ENCODE measurements at places on chromosomes 11 and 22. TPM values are rescaled to one million over a fixed set of nuclear protein-coding genes. Genes with fewer than 3 reads are reported as not detected.

GRCh38 chr11:125662689-125663088, 18.0 kb downstream of the ACRV1 start:
- no peaks in the 10 kb centered on the region for H3K27me3 ChIP-seq
- no peak for DNase-seq
- no peaks in the 10 kb centered on the region for H3K4me1 ChIP-seq
- no peak overlapping the region for H3K4me3 ChIP-seq

- H3K4me3 ChIP-seq, result no peak overlapping the region
- no peaks in the 10 kb centered on the region for H3K4me1 ChIP-seq
- no peaks in the 10 kb centered on the region for H3K36me3 ChIP-seq
- H3K27me3 ChIP-seq, result no peaks in the 10 kb centered on the region
Measured at GRCh38 chr11:19553683-19554333, 158.8 kb upstream of the NAV2 start.

DNA sequence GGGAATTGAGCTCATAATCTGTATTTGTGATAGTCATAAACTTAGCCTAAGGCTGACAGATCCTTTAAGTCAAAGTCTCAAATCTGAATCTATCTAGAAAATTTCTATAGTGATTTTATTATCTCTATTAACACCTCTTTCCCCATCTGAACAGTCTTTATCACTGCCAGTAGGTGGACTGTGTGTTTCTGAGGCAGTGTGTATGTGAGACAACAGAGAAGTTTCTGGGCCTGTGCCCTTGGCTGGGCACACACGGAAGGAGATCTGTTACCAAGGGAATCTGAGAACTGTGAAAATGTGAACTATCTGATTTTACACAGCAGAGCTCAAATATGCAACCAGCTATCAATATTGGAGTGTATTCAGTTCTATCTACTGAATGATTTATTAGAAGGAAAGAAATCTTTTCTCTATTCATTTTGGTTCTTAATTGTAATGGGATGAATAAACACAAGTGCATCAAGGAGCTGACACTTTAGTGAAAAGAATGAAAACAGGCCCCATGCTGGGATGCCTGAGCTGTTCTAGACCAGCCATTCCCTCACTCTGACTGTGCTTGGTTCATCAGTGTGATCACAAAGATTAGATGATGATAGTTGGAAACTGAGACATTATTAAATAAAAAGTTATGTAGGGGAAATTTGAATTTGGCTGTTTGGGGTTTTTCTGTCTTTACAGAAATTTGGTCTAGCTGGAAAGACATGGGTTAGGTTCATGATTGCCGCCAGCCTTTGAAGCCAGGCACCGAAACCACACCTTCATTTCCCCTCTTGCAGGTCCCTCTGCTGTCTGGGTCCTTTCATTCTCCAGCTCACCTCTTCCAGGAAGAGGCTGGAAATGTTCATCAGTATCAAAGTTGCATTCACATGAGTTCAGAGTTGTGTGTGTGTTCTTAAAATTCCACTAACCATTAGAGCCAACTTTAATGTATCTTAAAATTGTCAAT, 68.1 kb downstream of the LIF start:
- no peak overlapping the region for H3K27ac ChIP-seq
- no peaks in the 10 kb centered on the region for H3K4me1 ChIP-seq
- H3K4me3 ChIP-seq, result no peak overlapping the region
- DNase-seq, result no peak

FAM83F gene
- 5.5 TPM for total RNA-seq

DNA sequence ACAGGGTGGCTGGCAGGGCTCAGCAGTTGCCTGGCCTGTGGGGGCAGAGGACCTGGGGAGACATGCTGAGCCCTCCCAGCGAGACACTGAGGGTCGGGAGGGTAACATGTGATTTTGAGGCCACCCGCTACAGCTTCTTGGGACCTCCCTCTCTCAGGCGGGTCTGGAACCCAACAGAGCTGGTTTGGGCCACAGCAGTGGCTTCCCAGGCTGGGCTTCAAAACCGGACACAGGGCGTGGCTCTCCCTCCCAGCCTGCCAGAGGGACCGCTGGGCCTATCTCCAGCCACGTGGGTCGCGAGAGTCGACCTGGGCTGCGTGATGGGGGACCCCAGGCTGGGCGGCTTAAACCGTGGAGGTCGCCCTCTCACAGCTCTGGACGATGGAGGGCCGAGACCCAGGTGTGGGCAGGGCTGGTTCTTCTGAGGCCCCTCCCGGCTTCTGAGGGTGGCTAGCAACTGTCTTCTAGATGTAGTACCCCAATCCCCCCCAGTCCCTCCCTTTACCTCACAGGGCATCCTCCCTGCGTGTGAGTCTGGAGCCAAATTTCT, 91.7 kb downstream of the KCNQ1 start:
- H3K27ac ChIP-seq, result no peak overlapping the region
- H3K4me3 ChIP-seq, result no peak overlapping the region
- H3K4me1 ChIP-seq, result peaks cover 20% of the 10 kb centered on the region
- H3K27me3 ChIP-seq, result no peaks in the 10 kb centered on the region
- no peak for DNase-seq
- H3K36me3 ChIP-seq, result no peaks in the 10 kb centered on the region

DNA sequence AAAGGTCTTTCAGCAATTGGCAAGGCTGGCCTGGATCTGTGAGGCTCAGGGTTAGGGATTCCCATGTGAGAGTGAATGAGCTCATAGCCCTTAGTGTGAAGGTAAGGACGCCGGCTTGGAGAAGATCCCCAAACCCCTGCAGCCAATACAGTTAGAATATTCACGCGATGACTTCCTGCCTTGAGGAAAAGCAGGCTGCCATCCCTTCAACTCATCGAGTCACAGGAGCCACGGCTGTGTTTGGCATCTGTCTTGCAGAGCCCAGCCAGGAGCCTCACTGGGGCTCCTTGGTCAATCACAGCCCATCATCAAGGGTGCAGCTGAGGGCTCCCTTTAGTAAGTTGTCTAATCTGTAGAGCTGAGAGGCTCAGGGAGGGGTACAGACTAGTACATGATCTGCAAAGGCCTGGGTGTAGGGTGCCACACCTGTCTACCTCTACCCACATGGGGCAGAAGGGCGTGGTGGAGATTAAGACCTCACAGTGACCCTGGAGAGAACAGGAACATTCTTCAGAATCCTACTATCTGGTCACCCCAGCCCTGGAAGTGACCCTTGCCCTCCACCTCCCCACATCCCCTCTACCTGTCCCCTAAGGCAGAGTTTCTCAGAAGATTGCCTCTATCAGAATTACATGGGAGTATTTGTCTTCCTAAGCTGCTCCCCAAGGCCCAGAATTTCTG, 18.5 kb downstream of the IL10RA start:
- H3K4me3 ChIP-seq, result no peak overlapping the region
- H3K27me3 ChIP-seq, result peaks cover 83% of the 10 kb centered on the region
- no peak for DNase-seq

SLC39A13 gene
- total RNA-seq, result 29.4 TPM

Data from PC-3 (cell line).